Stimulated activated CD8-positive, alpha-beta memory T cell treated with anti-CD3 and anti-CD28 coated beads, Interleukin-7, amount 100 ng/mL, for 48 hours (primary cell): ENCODE measurements at places on chromosomes 2 and 18.

- DNase-seq = no peak
Measured at GRCh38 chr2:9565436-9566153, 10.0 kb upstream of the ADAM17 start.

DNA sequence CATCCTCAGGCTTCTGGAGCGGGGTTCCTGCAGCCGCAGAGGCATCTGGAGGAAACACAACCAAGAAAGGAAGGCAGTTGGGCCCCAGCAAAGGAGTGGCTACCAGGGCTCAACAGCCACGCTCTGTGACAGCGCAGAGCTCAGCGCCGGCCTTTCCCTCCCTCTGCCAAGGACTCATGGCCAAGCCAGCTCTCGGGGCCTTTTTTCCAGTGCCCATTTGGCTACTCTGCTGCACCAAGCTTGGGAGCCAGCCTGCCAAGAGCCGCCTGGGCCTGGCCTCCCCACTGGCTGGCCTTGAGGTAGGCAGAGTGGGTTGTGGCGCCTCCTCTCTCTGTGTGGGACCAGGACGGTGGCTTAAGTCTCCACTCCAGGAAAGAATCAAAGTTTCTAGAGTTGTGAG is 7.2 kb upstream of the CCDC74A start:
- DNase-seq = no peak

GRCh38 chr2:45741161-45741850 is 89.8 kb downstream of the PRKCE start:
- no peak for DNase-seq

DNA sequence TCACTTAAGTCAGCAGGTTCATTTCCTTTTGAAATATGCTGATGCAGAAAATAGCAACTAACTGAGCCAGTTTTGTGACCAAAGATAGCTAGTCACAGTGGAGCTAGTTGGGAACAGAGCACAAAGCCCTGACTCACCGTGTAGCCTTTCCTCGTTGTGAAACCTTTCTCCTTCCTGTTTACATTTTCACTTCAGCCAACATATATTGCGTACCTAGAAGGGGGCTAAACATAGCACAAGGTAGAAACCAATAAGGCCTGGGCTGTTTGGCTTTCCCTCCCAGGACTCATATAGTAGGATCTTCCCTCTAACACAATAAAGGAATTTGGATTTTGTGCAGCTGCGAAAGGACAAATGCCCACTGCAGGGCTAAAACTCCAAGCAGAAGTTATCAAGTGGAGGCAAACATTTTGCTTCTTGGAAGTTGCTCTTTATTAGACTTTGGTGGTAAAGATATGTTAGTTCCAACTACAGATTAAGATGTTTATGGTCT is 24.5 kb upstream of the LPIN2 start:
- no peak for DNase-seq

DNA sequence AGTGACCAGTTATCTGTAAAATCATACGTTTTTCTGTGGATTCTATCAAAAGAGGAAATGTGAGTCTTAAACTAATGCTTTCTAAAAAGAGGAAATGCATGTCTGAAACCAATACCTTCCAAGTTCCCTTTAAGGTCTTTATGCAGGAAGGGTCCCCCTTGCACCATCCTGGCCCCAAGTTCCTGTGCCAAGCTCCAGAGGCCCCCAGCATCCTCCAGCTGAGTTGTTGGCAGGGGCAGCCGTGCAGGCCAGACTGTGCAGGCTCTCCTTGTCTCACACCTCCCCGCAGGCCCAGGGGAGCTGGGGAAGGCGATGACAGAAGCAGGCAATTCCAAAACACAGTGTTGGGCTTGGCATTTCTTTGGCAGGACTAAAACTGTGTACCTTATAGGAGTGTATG is 39.2 kb downstream of the DPYSL5 start:
- DNase-seq = no peak

DNA sequence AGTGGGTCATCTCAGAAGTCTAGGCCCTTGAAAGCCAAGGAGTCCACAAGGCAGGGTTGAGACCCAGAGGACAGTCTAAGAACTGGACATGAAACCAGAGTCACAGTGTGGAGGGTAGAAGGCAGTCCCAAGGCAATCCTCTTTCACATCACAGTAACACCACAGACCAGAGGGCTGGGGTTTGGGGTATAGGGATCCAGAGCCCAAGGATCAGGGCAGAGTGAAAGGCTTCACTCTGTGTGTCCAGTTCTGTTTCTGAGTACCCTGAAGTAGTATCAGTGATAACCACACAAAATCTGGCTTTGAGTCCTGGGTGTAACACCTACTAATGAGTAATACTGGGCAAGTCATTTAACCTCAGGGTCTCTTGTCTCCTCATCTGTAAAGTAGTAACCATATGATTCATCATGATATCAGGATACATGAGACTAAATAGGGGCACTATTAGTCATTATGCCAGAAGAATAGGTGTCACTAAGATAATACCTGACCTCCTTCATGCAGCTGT is 91.0 kb downstream of the ICA1L start:
- no peak for DNase-seq

DNA sequence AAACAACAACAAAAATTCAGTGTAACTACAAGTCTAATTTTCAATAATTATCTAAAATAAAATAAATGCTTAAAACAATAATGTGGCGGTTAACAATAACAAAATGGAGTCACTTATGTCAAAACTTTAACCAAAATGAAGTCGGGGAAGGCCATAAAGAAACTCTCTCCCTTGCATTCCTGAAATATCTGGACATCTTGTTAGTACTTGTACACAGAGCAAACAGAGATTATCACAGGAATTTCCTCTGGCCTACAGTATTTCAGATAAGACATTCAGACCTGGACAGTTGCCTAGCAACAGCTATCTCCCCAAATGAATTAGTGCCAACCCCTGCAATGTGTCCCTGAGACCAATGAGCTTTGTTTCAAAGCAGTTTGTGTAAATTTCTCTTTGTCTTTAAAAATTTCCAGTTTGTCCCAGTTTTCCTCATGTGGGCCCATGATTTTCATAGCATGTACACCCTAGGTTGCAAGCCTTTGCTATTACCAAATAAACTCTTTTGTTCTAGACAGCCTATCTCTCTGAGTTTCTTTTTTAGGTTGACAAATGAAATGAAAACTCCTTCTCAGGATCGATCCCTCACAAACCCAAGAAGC is 68.6 kb downstream of the EXOC6B start:
- DNase-seq = no peak

DNA sequence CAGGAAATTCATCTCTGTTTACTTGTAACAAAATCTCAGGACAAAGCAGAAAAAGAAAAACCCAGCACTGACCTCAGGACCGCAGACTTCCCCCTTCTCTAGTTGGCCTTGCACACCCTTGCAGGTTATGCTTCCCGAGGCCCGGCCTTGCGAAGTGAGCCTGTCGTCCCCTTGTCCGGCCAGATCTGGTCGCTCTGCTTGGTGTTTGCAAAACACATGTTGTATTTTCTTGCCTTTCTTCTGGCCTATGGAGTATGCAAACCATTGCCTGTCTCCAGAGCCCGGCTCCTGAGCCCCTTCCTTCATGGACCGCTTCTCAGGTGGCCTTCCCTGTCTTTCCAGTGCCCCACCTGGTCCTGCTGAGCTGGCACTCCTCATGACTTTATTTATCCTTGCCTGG is 4.8 kb downstream of the IMPA2 start:
- DNase-seq = no peak

DNA sequence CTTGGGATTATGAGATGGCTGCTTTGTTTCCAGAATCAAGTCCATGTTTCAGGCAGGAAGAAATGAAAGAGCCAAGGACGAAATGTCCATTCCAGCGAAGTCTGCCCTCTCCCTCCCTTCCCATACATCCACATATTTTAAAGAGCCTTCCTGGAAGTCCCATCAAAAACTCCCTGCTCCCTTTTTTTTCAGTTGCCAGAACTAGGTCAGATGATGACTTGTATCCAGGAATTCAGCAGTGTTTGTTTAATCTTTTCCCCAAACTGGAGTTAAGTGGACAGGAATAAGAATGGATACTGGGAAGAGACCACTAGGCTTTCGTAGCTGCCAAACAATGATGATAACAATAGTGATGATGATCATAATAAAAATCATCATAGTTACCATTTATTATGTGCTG is 198.7 kb downstream of the MEIS1 start:
- DNase-seq = no peak

DNA sequence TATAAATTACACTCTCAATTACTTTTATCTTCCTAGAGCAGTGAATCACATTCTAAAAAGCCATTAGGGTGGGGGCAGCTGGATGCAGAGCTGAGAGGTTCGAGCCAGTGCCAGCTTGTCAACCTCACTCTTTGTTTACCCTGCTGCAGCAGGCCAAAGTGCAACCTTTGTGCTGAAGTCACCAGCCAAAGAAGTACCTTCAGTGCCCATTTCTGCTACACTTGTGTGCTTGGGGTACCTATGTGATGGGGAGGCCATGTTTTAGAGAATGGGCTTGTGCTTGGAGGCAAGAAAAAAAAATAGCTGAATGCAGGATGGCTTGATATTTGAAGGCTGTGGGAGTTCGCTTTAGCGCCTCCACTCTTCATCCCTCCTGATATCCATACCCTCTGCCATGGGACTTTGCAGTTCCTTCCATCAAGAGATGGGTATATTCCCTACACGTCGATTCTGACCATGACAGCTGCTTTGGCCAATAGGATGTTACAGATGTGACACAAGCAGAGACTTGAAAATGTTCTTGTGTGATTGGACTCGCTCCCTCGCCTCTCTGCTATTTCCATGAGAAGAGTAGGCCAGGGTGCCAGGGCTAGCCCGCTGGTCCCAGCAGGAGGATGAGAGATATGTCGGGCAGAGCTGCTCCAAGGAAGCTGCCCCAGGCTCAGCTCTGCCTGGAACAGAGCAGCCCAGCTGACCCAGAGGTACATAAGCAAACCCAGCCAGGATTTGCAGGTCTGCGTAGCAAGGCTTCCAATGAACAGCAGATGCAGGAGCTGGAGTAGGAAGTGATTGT is 12.7 kb upstream of the FZD5 start:
- DNase-seq = no peak

DNA sequence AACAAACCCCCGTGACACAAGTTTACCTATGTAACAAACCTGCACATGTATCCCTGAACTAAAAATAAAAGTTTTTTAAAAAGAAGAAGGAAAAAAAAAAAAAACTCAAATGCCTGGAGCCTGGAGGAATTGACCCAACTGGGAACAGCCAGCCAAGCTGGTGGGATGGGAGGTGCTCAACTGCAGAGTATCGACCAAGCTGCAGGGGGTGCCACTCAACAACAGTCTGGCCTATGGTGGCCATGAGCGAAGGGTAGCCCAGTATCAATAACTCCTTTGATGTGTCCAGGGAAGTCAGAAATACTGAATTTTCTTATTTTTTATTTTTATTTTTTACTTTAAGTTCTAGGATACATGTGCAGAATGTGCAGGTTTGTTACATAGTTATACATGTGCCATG is 310.3 kb upstream of the DLGAP1 start:
- no peak for DNase-seq

DNA sequence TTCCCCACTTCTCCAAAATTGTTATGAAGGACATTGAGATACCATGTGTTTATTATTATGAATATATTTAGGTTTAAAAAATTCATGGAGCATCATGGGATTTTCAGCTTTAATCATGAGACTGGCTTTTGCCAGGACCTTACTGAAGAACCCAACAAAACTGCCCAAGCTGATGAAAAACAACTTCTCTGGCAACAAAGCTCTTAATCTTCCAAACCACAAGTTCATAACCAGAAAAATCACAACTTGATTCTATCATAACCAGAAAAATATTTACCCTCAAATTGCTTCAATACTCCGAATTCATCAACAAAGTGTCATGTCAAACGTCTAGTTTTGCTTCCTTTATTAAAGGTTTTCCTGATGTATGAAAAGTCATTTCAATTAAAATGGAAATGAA is 971.8 kb upstream of the ACVR2A start:
- no peak for DNase-seq

GRCh38 chr2:211408483-211408891 is 852.1 kb downstream of the CPS1 start:
- DNase-seq = no peak
